Bone marrow (tissue), 2 donors: ENCODE measurements at places on chromosomes 5 and 9.

- DNase-seq: peak; percentile 7
Observed at GRCh38 chr5:100668511-100668910, 133.3 kb downstream of the FAM174A start.

DNA sequence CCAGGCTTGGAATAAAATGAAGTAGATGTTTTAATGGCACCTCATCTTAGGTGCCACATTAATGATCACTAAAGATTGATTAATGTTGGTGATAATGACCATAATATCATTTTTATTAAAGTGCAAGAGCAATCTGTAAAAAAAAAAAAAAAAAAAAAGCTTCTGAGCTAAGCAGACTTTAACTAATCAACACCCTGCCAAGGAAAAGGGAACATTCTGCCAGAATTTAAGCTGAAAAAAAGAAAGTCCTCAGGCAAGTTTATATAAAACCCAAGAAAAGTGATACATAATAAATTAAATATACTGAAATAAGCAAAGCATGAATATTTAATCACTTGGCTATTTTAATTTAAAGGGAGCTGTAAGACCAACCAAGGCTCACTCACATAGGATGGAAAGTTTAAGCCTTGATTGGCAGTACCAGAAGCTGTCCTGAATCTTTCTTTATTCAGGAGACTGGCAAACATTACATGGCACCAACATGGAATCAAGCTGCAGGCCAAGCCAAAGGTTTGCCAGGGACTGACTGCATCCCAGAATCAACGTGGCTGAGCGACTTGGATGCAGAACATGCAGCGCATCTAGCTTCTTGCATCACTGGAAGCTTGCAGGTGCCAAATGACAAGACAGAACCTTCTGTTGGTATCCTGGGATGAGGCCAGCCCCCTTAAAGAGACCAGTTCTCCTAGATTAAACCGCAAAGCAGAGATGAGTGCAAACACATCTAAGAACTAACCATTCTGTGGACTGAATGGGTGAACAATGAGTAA lies 413.6 kb downstream of the ENC1 start:
- no peak for DNase-seq

- DNase-seq: no peak
Observed at GRCh38 chr5:172496671-172497371, 42.5 kb upstream of the SH3PXD2B start.

DNA sequence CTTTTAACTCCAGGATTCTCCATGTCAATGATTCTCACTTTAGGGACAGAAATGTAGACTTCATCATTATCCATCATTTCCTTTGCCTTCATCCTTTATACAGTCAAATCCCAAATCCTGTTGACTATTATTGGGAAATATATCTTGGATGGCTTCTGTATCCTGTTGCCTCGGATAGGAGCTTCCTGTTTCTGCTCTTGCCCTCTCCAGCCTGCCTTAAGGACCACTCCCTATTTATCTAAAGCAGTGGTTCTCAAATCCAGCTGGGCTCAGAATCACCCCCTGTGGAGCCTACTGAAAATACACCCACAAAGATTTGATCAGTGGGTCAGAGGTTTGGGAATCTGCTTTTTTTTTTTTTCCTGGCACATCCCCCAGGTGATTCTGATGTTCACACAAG lies 8.5 kb downstream of the AFAP1L1 start:
- DNase-seq: no peak

DNA sequence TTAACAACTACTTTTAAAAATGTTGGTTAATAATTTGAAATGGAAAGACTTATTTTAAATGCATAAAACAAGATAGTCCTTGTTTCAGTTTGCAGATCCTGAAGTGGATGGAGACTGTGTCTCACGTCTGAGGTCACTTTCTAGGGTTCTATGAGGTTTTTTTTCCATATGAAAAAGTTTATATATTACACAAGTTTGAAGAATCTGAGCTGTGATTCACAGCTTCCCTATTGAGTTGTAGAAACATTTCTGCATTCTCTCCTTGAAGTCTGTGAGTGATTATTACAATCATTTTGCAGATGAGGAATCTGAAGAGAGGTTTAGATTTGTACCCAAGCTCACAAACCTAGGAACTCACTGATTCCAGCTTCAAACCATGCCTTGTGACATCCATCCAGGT lies 442.5 kb upstream of the KLF4 start:
- DNase-seq: no peak

GRCh38 chr9:4126184-4126865 lies 173.5 kb downstream of the GLIS3 start:
- no peak for DNase-seq

GRCh38 chr5:39107350-39107749 lies 33.2 kb upstream of the RICTOR start:
- DNase-seq: no peak

DNA sequence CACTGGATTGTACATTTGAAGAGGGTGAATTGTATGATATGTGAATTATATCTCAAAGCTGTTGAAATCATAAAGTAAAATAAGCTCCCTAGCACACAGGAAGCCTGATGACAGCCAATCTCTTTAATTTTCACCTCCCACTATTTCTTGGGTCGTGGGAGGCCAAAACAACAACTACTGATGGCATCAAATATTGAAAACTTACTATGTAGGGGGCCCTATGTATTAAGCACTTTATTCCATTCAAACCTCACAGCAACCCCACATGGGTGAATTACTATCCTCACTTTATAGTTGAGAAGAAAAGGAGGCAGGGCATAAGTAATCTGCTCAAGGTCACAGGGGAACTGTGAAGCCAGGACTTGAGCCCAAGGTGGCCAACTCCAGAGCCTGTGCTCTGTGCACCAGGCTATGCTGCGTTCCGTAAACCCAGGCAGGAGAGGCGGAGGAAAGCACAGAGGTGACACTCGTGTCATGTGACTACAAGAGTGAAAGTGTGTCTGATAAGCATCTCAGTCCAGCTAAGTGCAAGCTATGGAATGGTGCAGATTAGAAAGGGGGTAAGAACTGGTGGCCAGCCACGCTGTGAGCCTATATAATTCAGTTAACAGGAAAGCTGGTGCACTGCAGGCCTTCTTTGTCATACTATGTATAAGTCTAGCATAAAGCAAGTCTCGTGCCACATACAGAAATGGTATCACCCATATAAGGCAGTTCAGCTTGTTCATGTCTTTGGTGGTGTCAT lies 221.0 kb downstream of the DCP2 start:
- DNase-seq: no peak

DNA sequence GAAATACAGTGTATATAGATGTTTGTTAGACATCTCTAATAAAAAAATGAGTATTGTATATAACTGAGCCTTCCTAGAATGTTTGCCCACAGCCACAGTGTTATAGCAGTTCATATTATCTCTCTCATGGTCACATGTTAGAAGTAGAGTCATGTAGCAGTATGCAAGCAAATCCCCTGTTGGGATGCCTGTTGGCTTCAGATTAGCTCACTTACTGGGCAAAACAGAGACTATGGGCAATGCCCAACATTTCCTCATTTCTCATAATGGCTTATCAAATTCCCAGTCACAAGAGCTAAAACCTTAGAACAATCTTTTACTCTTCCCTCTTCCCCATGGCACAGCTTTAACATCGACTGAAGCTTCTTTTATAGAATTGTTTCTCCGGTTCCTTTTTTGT lies 27.0 kb upstream of the PDCD1LG2 start:
- no peak for DNase-seq

DNA sequence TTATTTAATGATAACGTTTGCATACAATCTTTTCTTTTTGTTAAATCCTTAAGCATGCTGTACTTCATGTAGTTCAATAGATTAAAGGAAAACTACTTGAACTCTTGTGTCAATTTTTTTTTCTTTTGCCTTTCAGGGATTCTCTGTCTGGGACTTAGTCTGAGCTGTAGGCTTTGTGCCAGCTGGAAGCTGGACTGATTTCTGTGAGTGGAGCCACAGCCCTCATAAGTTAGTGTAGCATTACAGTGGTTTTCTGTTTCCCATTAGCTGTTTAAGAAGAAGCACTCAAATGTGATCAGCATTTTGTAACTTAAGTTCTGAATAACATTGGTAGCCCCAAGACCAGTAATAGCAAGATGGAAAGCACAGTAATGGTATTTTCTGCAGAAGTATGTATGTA lies 330.6 kb upstream of the MEF2C start:
- no peak for DNase-seq

DNA sequence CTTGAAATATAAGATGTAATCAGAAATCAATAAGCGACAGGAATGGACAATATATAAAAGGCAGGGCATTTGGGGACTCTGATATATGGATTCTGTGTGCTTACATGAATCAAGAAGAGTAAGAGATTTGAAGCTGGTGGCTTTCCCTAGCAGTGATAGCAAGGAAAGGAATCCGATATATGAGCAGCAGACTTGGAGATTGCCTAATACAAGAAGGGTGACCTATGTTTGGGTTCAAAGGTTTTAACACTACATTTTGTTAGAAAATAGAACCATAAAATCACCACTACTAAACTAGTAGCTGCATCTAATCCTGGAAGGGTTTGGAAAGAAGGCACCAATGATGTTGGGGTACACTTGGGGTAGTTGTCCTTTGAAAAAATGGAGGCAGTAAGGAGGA lies 2.4 kb upstream of the OR1L3 start:
- no peak for DNase-seq

GRCh38 chr9:108003526-108003925 lies 514.0 kb upstream of the KLF4 start:
- no peak for DNase-seq

DNA sequence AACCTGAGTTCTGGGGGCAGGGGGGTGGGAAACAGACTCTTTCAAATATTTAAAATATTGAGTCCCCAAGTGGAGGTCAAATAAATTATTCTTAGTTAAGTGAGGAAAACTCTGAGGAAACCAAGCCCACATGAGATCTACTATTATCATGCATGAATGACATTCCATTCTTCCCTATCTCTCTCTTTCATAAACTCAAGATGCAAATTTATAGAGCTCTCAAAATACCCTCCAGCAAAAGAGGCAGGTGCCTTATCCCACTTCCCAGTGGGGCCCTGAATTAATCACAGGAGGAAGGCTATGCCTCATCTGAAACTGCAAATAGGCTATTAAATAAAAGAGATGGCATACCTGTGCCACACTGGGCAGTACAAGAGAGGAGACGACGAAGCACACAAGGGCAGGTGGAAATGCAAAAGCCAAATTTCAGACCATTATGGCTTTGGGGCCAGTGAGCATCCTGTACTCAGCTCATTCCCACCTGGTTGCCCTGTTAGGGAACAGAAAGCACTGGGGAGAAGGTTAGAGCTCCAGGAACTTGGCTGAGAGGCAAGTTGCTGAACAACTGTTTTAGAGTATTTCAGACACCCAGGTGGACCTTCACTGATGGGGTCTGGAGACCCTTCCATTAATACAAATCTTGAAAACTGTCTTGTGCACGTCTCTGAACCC lies 102.2 kb upstream of the EQTN start:
- DNase-seq: no peak

DNA sequence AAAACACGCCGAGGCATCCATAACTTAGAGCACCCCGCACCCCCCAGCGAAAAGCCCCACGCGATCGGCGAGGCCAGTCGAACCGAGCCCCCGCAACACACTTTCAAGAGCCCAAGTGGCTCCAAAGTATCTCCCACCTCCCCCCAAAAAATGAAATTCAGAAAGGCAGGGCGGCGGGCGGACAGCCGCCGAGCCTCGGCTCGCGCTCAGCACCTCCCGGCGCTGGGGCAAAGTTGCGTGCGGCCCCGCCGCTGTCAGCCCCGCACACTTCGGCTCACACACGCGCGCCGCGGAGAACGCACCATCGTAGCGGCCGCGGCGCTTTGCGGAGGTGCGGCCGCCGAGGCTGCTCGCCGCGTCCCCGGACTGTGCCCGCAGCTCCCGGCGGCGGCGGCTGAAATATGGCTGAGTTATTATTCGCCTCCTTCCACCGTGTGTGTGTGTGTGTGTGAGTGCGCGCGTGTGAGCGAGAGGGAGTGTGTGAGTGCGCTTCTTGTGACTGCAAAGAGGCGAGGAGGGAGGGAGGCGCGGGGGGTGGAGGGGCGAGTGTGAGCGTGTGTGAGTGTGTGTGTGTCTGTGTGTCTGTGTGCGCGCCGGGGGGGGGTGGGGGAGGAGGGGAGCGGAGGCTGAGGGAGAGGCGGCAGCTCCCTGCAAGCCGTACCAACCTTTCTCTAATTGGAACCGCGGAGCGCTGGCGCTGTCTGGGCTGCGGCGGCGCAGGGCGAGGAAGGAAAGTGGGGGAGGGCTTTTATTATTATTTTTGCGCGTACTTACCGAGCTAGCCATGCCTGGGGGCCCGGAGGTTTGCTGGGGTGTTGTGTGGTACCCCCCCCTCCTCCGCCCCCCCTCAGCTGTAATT lies 599 bp downstream of the MLLT3 start:
- DNase-seq: peak; percentile 85

DNA sequence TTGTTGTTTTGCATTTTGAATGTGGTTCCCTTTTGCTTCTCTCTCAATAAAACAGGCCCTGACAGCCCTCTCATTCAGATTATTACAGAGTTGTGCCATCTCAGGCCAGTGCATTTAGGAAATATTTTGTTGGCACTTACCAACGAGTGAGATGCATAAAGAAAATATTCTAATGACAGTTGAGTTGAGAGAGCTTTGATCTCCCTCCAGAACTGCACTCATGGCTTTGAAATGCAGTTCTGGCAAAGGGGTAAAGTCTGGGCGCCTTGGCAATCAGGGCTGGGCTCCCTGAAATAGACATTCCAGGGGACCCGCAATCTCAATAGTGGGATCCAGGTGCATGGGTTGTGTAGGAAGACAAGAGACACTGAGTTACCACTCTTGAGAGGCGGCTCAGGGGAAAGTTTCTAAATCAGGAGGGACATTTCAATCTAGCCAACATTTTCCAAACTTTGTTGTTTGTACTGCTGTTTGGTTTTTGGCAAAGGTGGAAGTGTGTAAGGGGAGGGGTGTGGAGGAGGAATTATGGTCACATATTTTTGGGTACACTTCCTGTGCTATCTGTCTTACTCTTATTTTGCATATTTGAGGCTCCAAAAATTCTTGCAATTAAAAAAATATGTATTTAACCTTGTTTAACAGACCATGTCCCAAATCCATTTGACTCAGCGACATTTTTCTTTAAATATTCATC lies 48.8 kb downstream of the PAPPA start:
- no peak for DNase-seq

GRCh38 chr5:35185518-35185917 lies 44.8 kb downstream of the PRLR start:
- DNase-seq: no peak

- no peak for DNase-seq
Observed at GRCh38 chr5:139282197-139282557, 11.4 kb upstream of the MATR3 start.

GRCh38 chr5:180844432-180844831 lies 16.6 kb downstream of the ZFP62 start:
- no peak for DNase-seq

DNA sequence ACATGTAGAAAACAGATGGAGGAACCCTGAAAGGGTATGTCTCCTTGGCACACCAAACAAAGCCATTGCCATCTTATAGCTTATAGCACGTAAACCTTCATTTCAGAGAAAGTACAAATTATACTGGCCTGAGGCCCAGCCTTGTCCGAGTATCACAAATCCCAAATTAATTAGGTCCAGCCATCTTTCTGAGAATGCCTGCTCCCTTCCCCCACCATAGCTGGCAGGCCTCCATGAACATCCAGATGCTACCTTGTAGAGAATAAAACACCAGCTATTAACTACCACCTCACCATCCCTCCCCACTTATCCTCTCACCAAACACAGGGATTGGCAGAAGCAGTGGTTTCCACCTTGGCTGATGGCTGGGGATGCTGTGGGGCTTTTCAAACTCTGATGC lies 224.0 kb downstream of the SPOCK1 start:
- no peak for DNase-seq
